ENCODE measurements at places on chromosomes 11 and 22.

DNA sequence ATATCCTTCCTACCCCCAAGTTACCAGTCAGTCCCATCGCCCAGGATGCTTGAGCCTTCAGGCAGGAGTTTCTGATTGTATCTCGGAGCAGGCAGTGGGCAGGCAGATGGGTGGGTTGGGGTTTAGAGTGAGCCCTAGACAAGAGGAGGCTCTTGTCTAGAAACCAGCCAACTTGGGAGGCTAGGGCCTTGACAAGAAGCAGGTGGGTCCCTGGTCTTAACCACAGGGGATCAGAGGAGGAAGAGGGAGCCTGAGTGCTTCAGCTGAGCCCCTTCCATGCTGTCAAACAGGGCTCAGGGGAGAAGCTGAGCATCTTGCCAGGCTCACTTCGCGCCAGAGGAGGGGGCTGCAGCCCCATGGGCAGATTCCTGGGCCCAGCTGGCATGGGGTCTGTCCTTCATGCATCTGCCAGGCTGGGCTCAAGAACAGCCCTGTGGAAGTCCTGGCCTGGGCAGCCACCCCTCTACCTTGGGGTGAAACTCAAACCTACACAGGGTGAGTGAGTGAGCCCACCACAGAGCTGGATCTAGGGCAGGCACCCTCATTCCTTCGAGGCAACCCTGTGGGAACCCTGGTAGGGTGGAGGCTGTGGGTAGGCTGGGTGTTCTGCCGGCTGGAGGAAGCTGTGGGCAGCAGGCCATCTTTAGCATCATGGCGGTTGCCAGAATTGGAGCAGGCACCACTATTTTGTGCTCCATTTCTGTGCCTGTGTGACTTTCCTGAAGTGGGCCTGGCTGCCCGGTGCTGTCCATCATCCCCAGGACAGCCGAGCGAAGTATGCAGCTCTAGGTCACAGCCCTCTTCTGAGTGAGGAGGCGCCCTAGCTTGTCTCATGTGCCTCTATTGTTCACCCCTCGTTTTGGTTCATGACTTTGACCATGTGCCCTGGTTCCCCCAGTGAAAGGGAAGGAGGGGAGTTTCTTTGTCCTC lies 108.1 kb downstream of the MORC2 start:
- DNase-seq, result no peak

DNA sequence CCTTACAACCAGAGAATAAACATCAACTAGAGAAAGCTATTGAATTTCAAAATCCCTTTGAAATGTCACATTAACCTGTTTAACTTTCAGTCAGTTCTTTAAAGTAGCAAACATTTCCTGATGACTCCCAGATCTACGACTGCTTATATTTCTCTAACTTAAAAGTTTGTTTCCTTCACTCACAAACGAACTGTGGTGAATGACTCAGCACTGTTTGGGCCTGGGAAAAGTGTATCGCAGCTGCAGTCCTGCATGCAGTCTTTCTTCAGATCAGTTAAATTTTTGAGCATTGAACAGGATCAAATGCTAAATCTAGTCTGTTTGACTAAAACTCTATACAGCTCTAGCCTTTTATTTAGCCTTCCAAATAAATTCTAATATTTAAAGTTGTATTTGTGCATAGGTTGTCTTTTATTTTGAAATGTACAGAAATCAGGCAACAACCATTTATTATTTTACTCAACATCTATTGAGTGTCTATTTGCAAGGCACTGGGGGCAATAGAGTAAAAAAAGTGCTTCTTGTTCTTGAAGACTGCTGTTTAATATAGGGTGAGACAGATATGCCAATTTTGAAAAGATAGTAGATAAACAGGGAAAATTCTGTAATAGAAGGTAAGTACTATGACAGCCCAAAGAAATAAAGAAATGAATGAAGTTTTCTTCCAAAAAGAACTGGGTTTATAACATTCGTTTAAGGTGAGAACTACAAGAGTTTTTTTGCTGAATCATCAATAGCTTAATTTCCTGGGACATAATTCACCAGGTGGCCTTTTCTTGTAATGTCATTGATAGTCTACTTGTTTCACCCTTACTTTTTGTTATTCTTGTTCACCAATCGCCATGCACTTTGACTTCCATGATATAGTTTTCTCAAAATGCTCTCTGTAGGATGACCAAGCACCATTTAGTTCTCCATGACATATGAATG lies 235.4 kb downstream of the METTL15 start:
- no peak for DNase-seq

DNA sequence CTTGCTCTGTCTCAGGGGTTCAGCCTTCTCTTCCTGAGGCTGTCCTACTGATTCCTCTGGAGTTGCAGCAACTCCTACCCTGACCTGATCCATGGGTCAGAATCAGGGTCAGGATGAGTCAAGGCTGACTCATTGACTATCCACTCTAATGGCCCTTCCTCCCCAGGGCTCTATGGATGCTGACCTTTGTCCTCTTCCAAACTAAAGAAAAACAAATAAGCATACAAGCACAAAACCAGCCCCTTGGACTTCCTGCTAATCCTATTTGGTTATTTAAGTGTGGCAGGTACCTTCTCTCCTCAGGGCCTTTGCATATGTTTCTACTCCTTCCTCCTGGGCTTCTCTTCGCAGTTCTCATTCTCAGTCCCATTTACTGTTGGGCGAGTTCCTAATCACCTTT lies 204.5 kb upstream of the NAV2 start:
- no peak for DNase-seq

- no peak for DNase-seq
Observed at GRCh38 chr11:31702966-31703365, 108.2 kb downstream of the PAX6 start.

DNA sequence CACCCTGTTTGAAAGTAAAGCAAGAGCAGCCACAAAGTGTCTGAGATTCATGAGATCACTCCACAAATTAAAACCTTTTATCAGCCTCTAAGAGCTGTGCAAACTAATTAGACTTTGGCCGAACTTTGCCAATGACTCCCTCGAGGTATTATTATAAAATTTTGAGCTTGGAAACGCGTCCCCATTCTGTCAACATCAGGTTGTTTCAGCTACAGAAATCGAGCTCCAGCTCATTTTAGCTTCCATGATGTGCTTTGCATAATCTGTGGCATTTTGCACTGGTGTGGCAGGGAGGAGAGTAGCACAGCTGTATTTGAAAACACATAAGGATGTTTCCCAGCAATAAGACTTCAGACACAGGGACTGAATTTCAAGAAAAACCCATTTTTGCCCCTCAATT lies 872.2 kb downstream of the NTM start:
- DNase-seq, result no peak

GRCh38 chr22:17734187-17734586 lies 40.1 kb downstream of the BID start:
- no peak for DNase-seq

- DNase-seq, result no peak
Observed at GRCh38 chr22:40635940-40636379, 559 bp downstream of the MRTFA start.

DNA sequence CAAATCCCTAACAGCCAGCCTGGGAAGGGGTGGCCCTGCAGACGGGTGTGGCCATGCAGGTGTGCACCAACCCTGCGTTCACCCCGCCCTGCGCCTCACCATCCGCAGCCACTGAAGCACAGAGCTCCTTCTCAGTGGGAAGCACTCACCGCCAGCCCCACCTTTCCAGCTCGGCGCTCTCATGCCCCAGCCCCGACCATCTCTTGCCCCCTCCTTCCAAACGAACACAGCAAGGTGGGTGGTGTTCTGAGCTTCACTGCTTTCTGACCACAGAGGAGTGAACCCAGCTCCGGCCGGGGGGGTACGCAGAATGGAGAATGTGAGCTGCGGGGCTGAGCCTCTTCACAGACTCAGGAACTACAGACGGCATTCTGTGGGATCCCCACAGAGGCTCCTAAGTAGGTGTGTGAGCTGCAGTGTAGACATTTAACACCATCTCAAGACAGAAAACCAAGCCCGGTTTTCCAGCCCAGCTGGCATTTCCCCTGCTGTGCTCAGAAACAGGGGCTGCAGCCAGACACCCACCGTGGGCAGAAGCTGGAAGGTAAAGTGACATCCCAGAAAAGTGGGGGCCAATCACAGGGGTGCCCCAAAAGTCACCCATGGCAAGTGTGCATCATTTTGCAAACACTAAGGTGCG lies 88.4 kb upstream of the RTL6 start:
- DNase-seq, result no peak

DNA sequence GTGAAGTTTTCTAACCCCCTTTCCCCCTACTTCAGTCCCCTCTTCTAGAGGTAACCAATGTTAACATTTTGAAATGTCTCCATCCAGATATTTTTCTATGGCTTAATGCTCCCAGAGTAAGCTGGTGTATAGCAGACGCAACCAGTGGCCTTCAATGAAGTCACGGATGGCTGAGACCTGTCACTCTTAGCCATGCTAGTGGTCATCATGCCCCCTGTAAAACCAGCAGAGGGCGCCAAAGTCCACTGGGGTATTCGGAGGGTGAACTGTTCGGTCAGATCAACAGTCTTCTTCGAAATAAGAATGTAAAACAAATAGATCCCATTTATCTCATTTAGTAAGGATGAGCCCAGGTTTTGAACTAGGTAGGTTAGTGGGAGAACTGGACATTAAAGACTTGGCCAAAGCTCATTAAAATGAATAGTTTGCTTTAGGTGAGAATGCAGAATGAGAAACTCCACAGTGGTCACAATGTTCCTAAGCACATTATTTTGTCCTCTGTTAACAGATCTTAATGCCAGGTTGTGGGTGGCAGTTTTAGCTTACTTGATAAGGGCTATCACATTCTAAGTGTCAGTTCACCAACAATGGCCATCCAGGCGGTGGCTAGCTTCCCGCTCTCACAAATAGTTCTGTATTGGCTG lies 8.6 kb upstream of the MMP8 start:
- no peak for DNase-seq

DNA sequence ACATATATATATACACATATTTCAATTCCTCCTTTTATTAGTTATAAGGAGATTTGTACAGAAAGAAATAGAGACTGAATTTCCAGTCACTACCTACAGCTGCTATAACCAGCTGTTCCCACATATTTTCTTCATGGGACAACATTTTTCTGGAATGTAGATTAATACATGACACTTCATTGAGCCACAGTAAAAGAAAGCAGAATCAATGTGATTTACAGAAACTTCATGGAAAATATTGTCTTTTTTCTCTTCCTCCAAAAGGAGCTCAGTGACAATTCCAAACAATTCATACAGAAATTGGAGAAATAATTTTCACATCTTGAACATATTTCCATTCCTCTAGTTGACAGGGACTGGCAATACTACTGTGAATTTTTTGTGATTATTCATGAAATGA lies 249.2 kb downstream of the DLG2 start:
- DNase-seq, result no peak

GRCh38 chr11:69390561-69390960 lies 90.9 kb upstream of the LINC01488 start:
- DNase-seq, result no peak

GRCh38 chr11:125978778-125979407 lies 33.0 kb downstream of the VSIG10L2 start:
- no peak for DNase-seq

DNA sequence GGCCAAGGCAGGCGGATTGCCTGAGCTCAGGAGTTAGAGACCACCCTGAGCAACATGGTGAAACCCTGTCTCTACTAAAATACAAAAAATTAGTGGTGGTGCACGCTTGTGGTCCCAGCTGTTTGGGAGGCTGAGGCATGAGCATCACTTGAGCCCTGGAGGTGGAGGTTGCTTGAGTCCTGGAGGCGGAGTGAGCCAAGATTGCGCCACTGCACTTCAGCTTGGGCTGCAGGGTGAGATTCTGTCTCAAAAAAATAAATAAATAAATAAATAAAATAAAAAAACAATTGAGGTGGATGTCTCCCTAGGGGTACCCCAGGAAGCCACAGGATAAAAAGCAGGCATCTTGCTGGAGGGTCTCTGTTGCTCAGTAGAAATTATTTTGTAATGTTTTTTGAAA lies 14.1 kb downstream of the PTPRJ start:
- DNase-seq, result no peak

DNA sequence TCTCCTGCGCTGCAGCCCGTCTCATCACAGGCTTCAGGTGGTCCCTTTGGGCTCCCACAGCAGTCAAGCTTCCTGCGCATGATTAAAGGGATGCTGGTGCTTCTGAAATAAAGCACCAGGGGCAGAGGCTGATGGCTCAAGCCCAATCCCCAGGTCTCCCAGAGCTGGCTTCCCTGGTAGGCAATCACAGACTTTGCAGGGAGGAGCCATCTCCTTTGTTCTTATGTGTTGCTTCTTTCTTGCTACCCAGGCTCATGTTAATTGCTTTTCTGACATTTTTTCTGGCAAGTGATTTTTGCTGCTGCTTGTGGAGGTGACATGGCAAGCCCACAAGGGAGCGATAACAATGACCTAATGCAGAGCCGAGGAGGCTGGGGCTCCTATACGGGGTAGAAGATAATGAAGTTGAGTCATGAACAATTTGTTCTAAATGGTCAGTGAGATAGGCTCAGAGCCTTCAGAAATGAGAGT lies 25.2 kb upstream of the PLET1 start:
- no peak for DNase-seq

DNA sequence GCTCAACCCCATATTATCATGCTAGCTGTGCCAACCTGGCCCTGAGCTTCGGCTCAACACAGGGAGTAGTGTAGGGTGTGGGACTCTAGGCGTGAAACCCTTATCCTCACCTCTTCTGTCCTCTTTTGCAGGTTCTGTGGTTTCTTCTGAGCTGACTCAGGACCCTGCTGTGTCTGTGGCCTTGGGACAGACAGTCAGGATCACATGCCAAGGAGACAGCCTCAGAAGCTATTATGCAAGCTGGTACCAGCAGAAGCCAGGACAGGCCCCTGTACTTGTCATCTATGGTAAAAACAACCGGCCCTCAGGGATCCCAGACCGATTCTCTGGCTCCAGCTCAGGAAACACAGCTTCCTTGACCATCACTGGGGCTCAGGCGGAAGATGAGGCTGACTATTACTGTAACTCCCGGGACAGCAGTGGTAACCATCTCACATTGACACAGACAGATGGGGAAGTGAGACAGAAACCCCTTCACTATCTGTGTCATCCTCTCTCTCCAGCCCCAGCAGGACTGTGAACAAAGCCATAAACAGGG lies 76.4 kb downstream of the GGTLC2 start:
- no peak for DNase-seq

DNA sequence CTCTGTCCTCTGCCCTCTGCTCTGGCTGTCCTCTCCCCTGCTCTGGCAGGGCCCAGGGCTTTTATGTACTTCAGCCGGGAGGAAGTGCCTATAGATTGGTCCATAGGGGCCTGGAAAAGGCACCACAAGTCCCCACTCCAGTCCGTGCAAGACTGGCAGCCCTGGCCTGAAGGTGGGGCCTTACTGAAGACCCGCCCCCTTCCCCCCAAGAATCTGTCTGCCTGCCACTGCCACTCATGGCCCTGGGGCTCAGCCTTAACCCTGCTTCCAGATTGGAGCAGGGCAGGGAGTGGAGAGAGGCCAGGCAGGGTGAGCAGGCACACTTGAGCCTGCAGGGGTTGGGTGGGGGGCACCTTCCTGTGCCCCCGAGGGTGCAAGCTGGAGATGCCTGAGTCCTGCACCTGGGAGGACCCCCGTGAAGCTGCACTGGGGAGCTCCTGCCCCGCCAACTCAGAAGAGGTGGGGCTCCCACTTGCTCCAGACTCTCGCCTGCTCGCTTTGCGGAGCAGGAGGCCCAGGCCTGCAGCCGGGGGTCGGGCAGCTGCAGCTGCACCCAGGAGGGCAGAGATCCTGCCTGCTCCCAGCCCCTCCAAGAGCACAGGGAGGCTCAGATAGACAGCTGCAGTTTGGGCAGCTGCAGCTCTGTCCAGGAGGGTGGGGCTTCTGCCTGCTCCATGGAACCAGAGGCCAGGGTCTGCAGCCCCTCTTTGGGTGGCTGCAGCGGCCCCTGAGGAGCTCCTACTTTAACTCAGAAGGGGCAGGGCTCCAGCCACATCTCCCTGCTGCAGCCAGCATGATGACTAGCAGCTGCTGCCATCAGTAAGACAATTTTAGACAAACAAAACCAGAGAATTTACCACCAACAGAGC lies 51.0 kb upstream of the SC5D start:
- DNase-seq, result no peak

- DNase-seq, result no peak
Observed at GRCh38 chr11:72368339-72368738, 66.0 kb downstream of the CLPB start.
